ENCODE measurements at places on chromosomes 11 and 22.

- no peak for DNase-seq
Observed at GRCh38 chr11:128686021-128686741, 7.7 kb upstream of the FLI1 start.

DNA sequence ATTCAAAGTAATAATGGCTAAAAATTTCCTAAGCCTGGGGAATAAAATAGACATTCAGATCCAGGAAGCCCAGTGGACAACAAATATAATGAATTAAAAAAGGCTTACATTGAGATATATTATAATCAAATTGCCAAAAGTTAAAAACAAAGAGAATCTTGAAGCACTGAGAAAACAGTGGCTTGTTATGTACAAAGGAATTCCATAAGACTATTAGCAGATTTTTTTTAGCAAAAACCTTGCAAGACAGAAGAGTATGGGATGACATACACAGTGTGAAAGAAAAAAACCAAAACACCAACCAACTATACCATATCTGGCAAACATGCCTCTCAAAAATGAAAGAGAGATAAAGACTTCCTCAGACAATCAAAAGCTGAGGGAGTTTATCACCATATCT is 20.7 kb downstream of the OR10V1 start:
- DNase-seq, result no peak

DNA sequence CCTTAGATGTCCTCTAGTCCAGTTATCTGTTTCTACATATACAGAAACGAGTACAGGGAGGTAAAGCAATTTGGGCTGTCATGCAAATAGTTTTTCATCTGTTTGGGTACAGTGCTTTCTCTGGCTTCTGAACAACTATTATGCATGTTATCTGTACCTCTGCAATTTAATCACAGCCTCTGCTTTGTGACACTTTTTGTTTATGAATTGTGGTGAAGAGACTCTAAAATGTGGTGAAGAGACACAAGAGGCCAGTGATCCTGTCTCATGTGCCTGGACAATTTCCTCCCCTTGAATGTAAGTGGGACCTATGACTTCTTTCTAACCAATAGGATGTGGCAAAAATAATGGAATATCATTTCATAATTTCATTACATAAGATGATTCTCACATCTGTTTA is 130.3 kb upstream of the ARHGAP42 start:
- DNase-seq, result no peak

- no peak for DNase-seq
Observed at GRCh38 chr11:103798446-103798845, 238.0 kb upstream of the DDI1 start.

- no peak for DNase-seq
Observed at GRCh38 chr22:31952094-31952401, 7.7 kb downstream of the YWHAH start.

- DNase-seq, result no peak
Observed at GRCh38 chr11:20046416-20046815, 113.9 kb downstream of the DBX1 start.

DNA sequence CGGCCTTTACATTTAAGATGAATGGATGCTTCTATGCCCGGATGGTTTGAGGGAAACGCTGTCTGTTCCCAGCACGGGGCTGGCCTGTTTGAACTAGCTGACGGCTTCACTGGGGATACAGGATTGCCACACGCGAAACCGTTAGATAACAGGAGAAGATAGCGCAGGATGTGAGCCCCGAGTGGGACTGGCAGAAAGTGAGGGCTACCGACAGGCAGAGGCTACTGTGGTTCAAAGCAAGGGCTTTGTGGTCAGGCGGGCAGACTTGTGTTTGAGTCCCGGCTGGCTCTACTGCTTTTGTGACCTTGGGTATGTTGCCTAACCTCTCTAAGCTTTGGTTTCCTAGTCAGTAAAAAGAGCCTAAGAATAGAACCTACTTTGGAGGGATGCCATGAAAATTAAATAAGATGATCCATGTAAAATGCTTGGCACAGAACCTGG is 2.8 kb upstream of the OAF start:
- no peak for DNase-seq

DNA sequence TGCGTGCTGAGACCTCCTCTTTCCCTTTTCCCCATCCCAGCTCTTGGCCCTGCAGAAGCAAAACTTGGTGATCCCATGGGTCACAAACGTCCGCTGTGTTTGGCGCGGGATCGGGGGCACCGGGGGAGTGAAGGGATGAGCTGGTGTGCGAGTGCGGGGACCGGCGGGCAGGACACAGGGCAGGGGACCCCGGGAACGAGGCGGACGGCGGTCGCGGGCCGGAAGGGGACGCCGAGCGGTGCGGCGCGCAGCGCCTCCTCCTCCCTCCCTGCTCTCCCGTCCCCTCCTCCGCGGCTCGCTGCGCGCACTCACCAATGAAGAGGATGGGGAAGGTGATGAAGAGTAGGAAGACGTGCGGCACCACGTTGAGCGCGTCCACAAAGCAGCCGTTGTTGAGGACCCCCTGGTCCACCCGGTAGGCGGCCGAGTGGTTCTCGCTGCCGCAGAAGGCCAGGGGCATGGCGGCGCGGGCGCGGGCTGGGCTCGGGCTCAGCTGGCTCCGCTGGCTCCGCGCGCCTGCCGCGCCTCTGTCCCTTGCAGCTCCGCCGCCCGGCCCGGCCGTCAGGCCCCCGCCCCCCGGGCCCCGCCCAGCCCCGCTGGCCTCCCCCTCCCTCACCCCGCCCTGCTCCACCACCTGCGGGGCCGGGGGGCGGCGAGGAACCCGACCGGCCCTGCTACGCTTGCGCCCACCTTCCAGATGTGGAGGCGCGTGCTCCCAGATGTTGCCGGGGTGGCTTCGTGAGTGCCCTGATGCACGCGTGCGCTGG is at the start of gene ABCC8:
Gene ABCC8 (minus strand): TSS at position 529 of the 767 bp plus-strand sequence. CDS start 69 bp downstream, at position 460.
- no peak for DNase-seq

DNA sequence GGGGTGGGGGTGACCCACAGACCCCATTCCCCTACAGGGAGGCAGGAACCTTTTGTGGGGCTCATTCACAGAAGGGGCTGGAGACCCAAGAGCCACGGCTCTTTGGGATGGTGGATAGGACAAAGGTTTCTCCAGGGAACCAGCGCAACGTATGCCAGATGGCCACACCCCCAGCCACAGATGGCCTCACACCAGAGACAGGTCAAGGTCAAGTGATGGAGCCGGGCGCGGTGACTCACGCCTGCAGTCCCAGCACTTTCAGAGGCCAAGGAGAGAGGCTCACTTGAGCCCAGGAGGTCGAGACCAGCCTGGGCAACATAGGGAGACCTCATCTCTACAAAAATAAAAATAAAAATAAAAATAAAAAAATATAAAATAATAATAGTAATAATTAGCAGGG is 17.1 kb upstream of the BRSK2 start:
- no peak for DNase-seq

- DNase-seq, result no peak
Observed at GRCh38 chr22:47398921-47399790, 636.7 kb downstream of the TBC1D22A start.

- DNase-seq, result no peak
Observed at GRCh38 chr22:29450222-29450621, 11.8 kb downstream of the RFPL1 start.

All from amniotic stem cell (primary cell).